ENCODE measurements at places on chromosomes 2 and 18.

DNA sequence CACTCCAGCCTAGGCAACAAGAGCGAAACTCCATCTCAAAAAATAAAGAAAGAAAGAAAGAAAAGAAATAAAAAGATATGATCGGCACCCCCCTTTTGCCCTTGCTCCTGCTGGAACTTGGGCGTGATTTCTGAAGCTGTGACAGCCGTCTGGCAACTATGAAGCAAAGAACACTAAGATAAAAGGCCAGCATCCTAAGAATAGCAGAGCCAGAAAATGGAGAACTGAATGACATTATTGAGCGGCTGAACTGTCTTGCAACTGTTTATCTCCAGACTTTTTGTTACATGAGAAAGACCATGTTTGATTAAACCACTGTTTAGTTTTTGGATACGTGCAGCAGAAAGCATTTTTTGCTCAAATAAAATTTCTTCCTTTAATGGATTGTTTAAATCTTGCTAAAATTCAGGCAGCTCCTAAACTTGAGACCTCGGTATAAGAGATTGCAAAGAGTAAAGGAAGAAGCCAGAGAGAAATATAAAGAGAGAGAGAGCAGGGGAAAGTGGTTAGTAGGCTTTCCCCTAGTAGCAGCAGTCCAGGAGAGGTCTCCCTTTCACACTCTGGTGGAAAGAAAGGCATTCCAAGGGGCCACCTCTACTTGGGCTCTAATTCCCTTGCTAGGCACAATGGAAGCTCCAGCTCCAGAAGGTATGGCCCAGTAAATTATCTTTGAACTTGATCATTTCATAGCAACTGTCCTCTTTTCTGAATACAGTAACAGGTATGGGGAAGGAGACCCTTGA lies 8.2 kb upstream of the MBD2 start:
- no peak for DNase-seq

- no peak for DNase-seq
These were observed 477.8 kb downstream of the CDH2 start for GRCh38 chr18:27699137-27699536.

DNA sequence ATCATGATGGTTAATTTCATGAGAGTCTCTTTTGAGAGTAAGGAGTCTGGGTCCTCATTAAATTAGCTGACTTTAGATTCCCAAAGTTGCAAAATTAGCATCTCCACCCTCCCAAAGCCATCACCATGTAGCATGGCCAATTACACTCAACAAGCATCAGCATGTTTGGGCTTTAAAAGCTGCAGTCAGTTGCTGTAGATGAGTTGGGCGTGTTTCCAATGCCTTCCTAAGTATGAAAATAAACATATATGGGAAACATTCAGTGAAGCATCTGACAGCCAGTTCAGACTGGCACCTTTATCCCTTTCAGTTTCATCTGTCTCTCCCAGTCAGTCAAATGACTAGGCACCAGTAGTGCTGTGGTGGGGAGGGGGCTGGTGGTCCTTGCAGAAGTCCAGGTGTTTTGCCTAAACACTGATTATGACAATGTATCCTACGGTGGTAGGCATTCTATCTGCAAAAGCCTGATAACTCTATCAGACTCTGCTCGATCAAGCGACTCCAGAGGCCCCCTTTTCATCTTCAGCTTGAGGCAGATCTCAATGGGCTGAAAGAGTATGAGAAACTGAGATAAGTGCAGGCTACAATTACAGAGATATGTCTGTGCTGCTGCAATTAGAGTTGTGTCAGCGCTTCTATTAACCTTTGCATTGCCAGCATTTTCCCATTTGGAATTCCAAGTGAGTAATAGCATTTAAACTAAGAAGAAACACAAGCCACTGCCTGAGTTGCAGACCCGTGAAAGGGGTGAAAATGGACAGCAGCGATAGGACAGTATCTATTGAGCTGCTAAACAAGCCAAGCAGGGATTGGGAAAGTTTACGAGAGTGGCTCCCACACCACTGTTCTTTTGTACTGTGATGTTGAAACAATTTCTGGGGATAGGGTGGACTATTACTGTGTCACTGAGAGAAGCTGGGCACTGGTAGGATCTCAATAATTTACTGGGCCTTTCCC lies 67.3 kb upstream of the SPOPL start:
- DNase-seq = no peak

DNA sequence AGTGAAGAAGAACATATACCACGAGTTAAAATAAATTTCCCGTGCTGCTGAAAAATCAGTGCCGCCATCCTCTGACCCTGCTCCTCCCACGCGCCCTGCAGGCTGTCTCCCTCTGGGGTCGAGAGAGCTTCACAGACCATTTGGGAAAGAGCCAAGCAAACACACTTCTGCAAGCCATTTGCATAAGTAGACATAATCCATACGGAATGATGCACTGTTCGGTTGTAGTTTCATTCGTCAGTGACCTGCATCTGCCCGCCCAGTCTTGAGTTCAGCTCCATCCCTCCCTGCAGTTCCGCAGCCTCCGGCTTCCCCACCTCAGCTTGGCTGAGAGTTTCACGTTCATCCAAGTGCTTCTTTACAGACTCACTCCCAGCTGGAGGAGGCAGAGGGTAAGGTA lies 69.6 kb downstream of the TRAPPC12 start:
- peak; percentile 70 for DNase-seq

DNA sequence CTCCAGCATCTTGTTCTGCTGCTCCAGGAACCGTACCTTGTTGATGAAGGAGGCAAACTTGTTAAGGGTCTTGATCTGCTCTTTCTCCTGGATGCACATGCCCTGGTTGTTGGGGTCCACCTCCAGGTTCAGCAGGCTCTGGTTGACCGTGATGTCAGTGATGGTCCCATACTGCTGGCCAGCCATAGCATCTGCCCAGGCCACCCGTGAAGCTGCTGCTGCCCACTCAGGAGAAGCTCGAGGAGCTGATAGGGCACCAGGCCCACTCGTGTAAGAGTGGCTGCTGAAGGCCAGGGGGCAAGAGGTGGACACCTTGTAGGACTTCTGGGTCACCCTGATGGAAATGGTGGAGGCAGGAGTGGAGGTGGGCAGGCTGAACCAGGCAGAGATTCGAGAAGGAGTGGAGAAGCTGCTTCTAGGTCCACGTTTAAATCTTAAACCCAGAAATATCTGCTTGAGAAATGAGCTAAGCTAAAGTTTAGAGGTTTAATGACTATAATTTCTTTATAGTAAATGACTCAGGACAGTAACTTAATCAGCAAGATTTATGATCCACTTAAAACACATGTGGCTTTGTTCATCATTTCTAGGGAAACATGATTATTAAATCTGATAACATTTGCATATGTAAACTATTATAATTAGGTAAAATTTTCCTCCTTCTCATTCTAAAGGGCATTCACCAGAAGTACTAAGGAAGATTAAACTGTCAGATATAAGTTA lies 358.7 kb upstream of the SETBP1 start:
- DNase-seq = no peak

DNA sequence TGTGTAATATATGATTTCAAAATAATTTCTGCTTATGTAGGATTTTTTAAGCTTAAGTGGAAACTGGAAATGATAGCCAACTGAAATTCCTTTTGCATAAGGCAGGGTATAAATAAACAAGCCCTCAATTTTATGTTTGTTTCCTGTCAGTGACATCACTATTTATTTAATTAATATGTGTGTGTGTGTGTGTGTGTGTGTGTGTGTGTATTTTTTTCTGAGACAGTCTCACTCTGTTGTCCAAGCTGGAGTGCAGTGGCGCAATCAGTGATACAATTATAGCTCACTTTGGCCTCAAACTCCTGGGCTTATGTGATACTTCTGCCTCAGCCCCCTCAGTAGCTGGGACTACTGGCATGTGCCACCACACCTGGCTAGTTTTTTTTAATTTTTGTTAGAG lies 29.3 kb upstream of the CYP20A1 start:
- no peak for DNase-seq

GRCh38 chr2:217218269-217219163 lies 358.7 kb upstream of the TNP1 start:
- no peak for DNase-seq

DNA sequence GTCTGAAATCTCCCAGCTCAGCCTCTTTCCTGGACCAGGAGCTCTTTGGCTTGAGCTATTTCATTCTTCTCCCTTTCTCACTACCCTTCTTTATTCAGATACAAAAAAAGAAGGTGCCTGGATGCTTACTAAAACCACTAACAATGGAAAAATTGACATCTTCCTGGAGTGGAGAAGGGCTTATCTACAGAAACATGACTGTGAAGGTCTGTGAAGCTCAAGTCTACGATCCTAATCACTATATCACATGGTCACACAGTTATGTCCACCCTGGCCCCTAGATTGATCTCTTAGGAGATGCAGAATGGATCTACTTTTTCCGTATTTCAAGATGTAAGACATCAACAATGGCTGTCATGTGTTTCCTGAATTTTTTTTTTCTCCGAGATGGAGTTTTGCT lies 5.7 kb upstream of the KRCC1 start:
- no peak for DNase-seq

- DNase-seq = no peak
These were observed 84.5 kb upstream of the MAPRE2 start for GRCh38 chr18:34956663-34957062.

GRCh38 chr2:236627841-236628240 lies 58.2 kb downstream of the ACKR3 start:
- no peak for DNase-seq

- DNase-seq = no peak
These were observed 442.9 kb downstream of the KCNJ3 start for GRCh38 chr2:155141418-155141817.

DNA sequence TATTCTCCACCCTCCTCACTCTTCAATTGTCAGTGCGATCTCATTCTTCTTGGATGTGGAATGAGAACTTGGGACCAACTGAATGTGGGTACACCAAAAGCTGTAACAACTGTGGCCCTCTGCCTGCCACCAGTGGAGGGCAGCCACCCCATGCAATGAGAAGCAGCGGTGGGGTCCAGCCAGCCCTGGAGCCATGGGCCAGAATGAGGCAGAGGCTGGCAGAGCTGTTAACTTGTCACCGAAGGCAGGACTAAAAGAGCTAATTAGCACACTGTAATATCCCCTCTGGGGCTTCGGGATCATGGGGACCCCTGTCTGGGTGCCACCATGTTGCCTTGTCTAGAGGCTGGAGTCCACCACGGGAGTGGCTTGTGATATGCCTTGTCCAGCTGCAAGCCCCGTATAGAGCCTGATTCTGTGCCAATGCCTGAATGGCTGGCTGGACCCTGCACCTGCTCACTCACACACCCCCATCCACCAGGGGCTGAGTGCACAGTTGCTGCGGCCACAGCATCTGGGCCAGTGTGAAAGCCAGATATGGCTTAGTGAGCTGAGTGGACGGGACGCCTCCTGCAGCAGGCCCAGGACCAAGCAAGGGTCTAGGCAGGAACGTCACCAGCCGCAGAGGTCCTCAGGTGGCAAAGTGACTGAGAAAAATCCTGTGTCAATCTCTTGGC lies 680.5 kb downstream of the DSC3 start:
- DNase-seq = no peak

GRCh38 chr18:43606795-43607194 lies 329.5 kb upstream of the SYT4 start:
- DNase-seq = no peak

DNA sequence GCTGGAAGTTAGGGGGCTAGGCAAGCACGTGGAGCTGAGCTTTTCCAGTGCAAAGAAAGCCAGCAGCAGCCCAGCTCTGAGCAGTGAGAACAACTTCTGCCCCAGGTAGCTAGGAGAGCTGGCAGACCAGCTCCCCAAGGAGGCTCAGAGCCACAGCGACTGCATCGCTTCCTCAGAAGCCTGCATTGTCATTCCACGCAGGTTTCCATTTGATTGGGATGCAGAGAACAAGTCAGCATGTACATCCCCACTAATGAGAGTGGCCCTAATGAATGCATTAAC lies 45.1 kb downstream of the C1QL2 start:
- no peak for DNase-seq

DNA sequence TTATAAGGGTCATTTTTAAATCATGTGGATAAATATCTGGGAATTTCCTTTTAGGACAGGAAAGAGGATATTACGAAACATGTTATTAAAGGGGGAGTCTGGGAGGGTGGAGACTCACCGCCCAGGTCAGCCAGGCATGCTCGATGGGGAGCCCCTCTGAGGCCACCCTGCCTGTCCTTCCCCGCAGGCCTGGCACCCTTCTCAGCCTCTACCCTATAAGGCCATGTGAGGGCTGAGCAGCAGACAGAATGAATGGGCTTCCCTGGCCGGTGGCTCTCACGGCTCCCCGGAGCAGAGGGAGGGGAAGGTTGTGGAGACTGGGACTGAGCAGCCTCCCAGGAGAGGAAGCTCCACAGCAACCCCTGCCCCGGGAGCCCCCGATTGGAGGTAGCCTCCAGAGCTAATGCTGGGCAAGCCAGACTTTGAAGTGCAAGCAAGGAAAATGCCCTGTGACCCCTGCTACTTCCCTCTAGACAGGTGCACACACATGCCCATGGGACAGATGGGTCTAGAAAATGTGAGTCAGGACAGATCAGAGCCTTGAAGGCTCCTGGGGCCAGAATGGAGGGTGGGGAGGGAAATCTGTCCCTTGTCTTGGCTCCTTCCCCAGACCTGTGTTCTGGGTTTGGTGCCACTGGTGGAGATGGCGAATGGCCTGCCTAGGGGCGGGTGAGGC lies 13.2 kb upstream of the ARMC9 start:
- DNase-seq = no peak

GRCh38 chr18:78517328-78517727 lies 462.3 kb upstream of the SALL3 start:
- DNase-seq = no peak

DNA sequence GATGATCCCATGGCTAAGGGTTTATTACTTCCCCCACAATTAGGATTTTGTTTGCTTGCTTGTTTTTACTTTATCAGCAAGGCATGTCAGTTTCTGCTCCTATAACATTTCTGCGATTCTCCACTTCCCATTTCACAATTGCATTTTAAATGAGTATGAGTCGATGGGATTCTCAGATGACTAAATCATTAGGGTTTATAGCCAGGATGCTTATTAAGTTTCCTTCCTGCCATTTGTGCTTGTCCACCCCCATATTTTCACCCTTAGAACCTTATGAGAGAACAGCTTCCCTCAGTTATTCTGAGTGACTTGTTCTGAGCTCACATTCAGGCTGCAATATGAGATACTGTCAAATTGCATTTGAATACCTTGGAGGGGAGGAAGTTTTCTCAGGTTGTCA lies 37.9 kb upstream of the C1GALT1C1L start:
- DNase-seq = no peak

DNA sequence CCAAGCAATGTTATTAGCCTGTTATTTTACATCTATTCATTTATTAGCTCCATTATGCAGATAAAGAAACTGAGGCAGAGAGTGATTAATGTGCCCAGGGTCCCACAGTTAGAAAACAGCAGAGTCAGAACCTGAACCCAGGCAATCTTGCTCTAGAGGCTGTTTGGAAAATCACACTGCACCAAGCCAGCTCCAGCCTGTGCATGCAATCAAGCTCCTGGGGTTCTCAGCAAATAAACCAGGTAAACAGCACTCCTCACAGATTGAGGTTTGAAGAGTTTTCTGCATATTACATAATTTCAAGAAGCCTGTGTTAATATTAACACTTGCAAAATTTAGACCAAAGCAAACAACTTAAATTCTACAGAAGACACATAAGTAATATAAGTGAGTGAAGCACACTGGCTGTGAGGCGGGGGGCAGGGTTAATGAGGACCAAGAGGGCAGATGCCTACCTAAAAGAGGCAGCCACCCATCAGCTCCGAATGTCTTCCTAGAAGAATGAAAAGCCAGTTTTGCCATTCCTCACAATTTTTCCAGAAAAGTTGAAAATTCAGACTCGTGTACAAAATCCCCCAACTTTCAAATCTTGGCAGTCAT lies 35.4 kb downstream of the CACNB4 start:
- DNase-seq = peak; percentile 25

Measured in lung (tissue), 17 donors.